Nucleus accumbens (tissue), 56 donors: ENCODE measurements at places on chromosomes 11 and 22.
A peak's percentile ranks its signal among the peaks of the same experiment; 100 is the strongest.

GRCh38 chr11:86671531-86672006 is 847 bp downstream of the ME3 start:
- DNase-seq = peak; percentile 43

- no peak for DNase-seq
Observed at GRCh38 chr11:35629914-35630313, 11.7 kb downstream of the FJX1 start.

GRCh38 chr22:43014316-43014868 is 557 bp downstream of the PACSIN2 start:
- peak; percentile 41 for DNase-seq

DNA sequence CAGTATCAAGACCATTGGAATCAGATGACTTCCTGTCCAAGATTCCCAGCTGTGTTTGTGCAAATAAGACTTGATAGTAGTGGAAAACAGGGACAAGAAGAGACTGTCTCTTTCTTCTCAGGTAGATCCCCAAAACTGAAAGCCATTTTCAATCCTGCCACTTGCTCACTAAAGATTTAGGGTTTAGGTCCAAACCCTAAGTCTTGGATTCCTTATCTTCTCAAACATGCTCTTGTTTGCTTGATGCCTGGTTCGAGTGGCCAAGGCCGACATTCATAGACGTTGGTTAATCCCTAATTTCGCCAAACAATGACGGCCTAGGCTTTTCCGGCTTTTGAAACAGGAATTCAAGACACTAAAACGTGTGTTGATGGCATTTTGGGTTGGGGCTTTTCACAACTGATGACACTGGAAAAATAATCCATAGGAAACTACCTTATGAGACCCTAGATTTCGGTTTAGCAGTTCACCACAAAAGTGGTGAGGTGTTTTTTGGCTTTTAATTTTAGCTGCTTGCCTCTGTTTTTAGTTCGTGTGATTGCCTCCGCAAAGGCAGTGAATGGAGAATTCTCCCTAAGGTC is 1.0 kb upstream of the GTPBP1 start:
- no peak for DNase-seq

DNA sequence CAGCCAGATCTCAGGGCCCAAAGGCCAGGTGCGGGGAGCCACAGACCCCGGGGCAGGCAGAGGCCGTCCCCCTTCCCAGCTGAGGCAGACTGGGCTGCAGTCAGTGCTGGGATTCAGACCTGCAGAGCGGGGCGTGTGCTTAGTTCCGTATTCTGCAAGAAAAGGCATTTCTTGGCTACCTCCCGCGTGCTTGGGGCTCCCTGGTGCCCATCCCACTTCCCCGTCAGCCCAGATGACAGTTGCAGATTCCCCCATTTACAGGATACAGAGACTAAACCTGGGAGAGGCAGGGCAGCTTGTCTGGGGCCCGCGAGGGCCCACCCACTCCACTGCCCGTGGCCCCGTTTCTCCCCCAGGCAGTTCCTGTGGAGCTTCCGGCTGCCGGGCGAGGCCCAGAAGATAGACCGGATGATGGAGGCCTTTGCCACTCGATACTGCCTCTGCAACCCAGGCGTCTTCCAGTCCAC is 18.3 kb downstream of the CYTH4 start:
- DNase-seq = no peak

- no peak for DNase-seq
Observed at GRCh38 chr11:125001079-125001778, 47.2 kb downstream of the CCDC15 start.

DNA sequence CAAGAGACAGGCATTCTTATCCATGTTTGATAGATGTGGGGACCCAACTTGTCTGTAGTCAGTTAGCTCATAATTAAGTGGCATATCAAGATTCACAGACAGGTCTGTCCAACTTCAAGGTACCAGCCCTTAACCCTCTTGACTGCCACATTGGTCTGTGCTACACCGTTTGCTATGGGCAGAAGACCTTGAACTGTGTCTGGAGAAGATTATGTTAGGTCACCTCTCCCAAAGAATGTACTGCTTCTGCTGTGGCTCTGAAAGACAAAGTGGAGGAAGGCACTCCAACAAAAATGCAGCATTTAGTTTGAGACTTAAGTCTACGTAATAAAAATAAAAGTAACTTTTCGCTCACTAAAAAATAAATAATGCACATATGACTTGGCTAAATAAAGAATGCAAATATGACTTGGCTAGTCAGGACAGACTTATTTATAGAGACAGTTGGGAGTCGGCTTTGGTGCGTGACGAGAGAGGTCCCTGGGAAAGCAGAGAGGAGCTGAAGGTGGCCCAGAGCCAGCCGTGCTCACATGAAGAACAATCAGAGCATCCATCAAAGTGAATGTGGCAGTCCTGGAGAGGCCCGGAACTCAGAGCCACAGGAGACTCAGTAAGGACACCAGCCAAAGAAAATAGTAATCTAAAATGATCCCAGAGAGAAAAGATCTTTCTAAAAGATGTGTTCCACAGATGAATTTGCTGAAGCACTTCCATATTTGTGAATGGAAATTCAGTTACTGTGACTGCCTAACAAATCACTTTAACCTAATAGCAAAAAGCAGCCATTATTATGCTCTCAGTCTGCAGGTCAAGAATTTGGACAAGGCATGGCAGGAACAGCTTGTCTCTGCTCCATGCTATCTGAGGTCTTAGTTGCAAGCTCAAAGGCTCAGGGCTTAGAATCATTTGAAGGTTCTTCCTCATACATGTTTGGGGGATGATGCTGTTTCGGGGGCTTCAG is 35.0 kb downstream of the CWC15 start:
- DNase-seq = no peak

- DNase-seq = no peak
Observed at GRCh38 chr11:38543311-38543710, 1945.3 kb upstream of the RAG2 start.
